Hepatic stellate cell (primary cell): ENCODE measurements at places on chromosomes 4 and X.
A peak's percentile ranks its signal among the peaks of the same experiment; 100 is the strongest.

DNA sequence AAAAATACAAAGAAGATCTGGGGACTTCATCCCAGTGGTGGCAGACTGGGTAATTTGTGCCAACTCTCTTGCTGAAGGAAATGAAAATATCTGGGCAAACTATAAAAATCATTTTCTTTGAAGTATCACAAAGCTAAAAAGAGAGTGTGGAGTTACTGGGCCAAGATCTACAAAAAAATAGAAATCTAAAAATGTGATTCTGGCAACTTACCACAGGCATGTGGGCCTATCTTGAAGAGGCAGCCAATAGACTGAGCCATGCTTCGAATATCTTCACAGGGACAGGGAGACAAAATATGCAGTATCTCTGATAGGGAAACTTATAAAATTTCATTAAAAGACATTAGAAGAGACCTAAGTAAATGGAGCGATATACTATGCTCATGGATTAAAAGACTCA, 168.8 kb downstream of the RCHY1 start:
- DNase-seq = peak; percentile 21

- no peak for DNase-seq
Observed at GRCh38 chrX:71859637-71860036, 51.0 kb upstream of the NHSL2 start.

DNA sequence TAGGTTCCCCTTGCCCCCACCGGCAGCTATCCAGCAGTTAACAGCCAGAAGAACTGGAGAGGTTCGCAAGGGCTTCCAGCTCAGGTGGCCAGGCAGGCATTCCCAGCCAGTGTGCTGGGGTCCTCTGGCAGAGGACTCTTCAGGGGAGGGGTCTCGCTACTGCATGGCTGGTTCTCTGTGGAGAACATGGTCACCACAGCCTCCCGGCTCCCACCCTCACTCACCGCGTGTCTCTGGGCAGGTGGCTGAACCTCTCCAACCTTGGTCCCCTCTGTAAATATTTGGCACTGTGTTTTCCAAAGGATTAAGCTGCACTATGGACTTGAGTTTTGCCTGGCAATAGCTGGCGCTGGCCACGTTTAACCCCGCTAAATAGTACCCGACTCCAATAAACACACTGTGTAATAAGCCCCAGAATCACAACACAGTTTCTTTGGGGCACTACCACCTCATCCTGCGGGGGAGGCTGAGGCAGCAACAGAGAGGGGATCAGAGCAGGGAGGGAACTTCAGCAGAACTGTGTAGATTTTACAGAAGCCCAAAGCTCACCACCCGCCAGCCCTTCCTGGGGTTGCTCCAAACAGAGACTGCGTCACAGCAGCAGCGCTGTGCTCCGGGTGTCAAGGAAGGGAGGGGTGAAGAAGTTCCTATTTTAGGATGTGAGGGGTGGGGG, 15.2 kb downstream of the BCOR start:
- DNase-seq = no peak

- peak; percentile 75 for DNase-seq
Observed at GRCh38 chr4:145709843-145710242, 29.9 kb downstream of the C4orf51 start.

GRCh38 chrX:150887906-150888465, 10.5 kb downstream of the CD99L2 start:
- DNase-seq = no peak
